ENCODE measurements at places on chromosomes 13 and 19.
A peak's percentile ranks its signal among the peaks of the same experiment; 100 is the strongest.

GRCh38 chr19:29294343-29294811 is 81.4 kb upstream of the UQCRFS1 start:
- DNase-seq, result no peak

- DNase-seq, result no peak
Observed at GRCh38 chr13:47111499-47111898, 214.6 kb upstream of the HTR2A start.

GRCh38 chr13:71677124-71677523 is 189.9 kb downstream of the DACH1 start:
- DNase-seq, result no peak

DNA sequence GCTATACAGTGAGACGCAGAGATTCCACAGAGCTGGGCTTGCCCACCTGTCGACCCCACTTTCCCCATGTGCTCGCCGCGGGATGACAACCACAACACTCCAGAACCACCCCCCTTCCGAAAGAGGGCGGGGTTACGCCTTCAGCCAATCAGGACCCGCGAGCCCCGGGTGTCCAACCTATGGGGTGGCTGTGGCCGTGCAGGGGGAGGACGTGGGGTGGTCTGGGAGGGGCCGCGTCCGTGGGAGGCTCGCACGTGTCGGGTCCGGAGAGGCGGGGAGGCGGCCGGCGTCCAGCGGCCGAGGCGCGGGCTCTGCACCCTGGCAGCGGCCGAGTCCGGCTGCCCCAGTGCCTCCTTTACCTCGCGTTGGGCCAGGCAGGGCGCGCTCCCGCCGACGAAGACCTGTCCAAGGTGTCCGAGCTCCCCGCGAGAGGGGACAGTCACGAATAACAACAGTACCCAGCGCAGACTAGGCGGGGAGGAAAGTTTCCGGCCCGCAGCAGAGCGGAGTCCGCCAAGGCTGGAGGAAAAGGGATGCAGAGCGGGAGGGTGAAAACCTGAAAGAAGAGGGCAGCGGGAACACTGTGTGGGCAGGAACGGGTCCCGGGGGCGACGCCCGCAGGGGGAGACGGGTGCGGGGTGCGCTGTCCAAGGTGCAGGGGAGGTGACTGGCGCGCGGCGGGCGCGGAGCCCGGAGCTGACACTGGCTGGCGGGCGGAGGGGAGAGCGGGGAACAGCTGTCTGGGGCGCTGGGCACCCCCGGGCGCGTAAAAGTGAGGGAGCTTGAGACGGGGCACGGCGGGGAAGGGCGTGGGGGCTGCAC is 911 bp downstream of the ENOX1 start:
- DNase-seq, result peak; percentile 96

DNA sequence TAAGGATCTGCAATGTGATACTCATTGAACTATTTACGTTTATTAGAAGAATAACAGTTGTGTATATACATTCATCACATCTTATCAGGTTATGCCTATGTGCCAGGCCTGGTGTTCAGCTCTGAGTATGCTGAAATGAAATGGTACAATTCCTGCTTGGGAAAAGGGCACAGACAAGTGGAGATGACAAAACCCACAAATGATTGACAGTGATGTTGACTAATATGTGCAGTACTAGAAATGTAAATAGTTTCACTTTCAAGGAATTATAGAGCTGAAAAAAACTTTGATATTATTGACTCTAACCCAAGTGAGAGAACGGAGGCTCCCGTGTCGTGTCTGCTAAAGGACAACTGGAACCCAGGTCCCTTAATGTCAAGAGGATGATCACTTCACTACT is 386.8 kb upstream of the DACH1 start:
- DNase-seq, result no peak

GRCh38 chr13:105047676-105048295 is 1487.7 kb downstream of the EFNB2 start:
- DNase-seq, result no peak

GRCh38 chr19:4914736-4915501 is 5.6 kb downstream of the UHRF1 start:
- no peak for DNase-seq

DNA sequence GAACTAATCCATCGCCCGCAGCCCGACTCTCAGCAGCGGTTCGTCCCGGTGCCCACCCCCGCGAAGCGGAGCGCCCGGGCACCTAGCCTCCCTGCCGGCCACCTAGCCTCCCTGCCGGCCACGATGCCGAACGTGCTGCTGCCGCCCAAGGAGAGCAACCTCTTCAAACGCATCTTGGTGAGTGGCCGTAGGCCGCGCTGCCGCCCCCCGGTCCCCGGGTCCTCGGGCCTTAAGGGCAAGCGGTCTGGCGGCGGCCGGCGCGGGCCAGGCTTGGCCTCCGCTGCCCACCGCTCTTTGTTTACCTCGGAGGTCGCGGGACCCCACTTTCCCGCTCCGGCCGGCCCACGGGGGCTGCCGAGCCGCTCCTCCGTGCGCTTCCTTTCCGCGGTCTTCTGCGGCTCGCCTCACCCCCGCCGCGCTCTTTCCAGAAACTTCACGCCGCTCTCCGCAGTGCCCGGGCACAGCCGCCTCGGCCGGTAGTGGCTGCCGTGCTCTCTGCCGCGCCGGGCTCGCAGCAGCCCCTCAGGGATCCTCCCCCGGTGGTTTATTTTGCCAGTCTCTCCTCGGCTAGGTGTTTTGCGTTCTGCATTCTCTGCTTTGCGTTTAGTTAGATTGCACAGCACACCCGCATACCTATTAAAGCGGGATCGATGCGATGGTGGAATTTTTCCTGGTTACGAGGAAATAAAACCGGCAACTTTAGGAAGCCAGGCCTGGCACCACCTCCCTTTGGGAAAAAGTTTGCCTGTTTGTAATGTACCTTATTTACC is 524 bp downstream of the NAA16 start:
- peak; percentile 82 for DNase-seq

DNA sequence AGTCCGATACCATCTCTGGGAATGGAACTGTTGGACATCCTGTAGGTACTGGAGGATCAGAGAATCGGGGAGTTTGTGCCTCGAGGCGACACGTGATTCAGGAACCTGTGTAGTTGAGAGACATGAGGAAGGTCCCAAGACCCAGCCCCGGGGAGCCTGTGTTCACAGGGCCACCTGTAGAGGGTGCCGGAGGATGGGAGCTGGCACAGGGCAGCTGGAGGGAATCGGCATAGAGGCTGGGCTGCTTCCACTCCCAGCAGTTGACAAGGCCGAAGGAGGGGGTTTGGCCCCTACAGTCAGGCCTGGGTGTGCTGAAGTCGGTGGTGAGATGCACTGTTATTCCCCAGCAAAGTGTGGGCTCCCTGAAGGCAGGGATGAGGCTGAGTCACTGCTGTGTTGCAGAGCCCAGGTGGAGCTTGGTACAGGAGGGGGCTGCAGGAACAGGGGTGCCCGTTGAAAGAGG is 2.5 kb upstream of the ISYNA1 start:
- DNase-seq, result no peak

GRCh38 chr13:90510319-90510718 is 837.2 kb upstream of the MIR17HG start:
- DNase-seq, result no peak

DNA sequence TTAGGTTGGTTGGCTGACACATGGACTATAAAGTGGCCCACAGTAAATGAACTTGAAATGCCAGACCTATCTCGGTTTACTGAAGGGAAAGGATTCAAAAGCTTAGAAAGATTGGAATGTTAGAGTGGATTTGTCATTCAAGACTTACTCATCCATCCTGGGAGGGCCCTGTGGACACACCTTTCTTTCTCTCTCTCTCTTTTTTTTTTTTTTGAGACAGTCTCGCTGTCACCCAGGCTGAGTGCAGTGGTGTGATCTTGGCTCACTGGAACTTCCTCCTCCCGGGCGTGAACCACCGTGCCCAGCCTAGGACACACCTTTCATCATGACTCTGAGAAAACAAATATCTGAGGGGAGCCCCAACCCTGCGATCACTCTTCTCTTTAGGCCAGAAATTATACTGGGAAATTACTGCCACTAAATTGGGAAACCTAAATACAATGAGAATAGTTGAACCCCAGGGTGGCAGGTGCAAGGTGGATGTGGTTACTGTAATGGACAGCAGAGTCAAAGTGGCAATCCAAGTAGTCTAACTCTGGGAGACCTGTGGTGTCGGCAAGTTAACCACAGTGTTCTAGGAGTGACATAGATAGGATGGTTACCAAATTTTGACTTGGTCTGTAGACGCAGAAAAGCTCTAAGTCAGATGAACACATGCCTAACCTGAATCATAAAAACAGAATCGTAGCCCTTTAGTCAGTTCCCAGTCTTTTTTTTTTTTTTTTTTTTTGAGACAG is 47.1 kb upstream of the ZMYM5 start:
- no peak for DNase-seq

DNA sequence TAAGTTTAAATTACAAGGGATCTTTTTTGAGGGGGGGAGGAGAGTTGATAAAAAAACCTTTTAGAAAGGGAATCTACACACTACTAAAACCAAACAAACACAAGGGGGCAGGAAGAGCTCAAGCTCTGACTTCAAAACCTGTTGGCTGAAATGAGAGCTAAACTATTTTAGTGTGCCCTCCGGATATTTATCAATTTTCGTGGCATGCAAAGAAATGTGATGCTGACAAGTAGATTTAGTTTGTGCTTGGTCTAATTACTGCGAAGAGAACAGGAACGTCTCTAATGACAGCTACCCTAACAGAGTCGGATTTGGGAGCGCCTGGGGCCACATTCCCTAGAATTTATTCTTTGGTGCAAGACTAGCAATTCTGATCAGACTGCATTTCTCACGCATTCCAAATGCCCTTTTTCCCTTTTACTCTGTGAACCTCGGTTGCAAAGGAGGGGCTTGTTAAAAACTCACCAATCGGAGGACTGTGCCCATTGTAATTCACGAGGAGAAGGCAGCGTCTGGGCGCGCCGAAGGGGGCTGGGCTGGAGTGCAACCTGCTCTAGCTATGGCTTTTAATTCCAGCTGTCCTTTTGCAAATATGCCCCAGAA is 802 bp upstream of the FREM2 start:
- peak; percentile 40 for DNase-seq

DNA sequence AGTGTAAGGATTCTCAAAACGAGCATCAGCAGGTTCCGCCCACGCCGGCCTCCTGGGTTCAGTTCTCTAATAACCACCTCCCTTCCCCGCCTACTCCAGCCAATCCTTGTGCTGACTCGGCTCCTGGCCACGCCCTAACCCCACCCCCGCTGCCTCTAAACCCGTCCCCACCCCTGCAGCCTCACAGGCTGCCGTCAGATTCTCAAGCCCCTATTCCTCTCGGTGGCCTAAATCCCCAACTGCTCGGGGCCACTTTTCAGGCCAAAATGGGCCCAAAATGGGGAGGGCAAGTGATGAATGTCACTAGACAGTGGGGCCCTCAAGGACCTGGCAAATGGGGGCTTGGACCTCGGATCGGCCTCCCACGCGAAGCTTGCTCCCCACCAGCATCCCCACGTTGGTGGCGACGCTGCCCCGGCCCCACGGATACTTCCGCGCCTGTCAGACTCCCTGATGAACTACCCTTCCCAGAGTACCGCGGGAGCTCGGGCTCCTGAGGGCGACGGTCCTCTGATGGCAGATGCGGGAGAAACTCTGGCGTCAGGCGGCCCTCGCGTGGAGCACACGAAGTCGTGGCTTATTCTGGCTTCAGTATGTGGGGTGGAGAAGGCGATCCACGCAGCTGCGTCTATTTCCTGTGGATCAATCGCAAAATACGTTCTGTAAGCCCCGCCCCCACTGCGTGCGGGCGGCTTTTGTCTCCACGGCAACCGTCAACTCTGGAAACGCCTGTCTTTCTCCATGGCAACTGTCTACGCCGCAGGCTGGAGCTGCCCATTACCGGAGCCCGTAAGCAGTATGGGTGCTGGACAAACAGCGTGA is 24.8 kb downstream of the ZNF473 start:
- DNase-seq, result peak; percentile 23

DNA sequence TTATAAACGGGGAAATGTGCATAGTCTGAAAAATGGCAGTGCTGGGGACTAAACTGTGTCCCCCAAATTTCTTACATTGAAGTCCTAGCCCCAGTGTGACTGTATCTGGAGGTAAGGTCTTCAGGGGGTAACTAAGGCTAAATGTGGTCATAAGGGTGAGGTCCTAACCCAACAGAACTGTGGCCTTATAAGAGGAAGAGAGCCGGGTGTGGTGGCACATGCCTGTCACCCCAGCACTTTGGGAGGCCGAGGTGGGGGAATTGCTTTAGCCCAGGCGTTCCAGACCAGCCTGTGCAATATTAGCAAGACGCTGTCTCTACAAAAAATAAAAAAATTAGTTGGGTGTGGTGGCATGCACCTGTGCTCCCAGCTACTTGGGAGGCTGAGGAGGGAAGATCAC is 17.8 kb downstream of the PROZ start:
- DNase-seq, result no peak

DNA sequence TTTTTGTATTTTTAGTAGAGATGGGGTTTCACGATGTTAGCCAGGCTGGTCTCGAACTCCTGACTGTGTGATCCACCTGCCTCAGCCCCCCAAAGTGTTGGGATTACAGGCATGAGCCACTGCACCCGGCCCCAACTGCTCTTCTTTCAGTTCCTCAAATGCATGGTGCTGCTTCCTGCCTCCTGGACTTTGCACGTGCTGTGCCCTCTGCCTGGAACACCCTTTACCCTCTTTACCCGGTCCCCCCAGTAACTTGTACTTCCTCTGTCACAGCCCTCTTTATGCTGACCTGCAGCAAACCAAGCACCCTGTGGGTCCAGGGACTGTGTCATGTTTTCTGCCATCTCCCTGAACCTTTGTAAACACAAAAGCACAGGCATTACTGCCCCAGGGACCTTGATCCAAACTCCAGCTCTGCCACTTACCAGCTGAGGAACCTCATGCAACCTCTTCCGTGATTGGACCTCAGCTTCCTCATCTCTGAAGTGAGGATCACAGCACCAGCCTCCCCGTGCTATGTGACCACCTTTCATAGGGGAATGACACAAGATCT is 3.8 kb downstream of the BLVRB start:
- no peak for DNase-seq

DNA sequence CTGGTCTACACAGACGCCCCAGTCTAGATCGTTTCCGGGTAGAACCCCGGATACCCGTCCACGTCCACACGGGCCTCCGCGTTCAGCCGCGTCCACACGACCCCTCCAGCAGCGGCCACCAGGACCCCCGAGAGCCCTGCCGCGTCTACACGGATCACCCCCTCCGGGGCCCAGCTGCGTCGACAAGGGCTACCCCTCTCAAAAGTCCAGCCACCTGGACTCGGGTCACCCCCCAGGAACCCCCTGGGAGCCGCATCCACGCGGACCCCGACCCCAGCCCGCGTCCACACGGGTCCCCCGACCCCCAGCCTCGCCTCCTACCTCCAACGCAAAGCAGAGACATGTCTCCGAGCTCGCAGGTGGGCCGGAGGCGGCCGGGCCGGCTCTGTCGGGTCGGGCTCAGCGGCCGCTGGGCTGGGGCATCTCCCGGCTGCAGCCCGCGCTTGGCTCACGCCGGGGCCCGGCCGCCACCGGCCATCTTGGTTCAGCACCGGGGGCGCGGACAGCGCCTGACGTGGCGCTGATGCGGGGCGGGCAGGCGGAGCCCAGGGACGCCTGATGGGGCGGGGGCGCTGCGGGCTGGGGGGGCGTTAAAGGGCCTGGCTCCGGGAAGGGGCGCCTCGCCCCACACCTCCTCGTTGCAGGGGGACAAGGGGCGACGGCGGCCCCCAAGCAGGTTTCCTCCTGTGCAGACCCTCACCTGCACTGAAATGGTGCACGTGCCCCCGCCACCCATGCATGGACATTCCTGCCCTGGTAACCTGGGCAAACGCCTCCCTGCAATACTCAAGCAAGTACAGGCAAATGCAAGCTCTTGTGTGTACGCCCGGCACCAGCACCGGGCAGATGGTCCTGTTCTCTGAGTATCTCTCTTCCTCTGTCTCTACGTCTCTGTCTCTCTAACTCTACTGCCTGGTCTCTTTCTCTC is at the start of gene UNC13A:
Gene UNC13A, minus strand, starts transcription at position 498 of the 928 bp plus-strand sequence. Its CDS starts 155 bp downstream, at position 343.
- DNase-seq, result peak; percentile 72
